ENCODE measurements at places on chromosomes 1 and 21.

GRCh38 chr1:241131636-241132194, 225.3 kb downstream of the RGS7 start:
- DNase-seq = no peak

GRCh38 chr21:45130324-45130774, 56.0 kb downstream of the ADARB1 start:
- no peak for DNase-seq

DNA sequence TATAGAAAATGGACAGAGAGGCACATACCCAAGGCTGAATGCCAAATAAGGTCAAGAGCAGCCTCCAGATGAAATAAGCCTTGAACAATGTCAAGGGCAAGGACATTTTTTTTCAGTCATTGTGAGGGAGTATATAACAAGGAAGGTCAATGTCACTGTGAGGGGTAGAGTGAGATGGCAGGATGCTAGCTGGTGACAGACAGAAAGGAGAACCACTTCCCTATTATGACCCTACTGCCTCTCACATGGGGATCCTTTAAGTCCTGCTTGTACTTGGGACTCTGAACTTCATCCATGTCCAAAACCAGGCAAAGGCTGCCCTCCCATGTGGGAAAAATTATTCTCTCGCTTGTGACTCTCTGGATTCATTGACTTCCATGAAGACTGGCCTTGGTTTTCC, 119.5 kb upstream of the COA6 start:
- DNase-seq = no peak

DNA sequence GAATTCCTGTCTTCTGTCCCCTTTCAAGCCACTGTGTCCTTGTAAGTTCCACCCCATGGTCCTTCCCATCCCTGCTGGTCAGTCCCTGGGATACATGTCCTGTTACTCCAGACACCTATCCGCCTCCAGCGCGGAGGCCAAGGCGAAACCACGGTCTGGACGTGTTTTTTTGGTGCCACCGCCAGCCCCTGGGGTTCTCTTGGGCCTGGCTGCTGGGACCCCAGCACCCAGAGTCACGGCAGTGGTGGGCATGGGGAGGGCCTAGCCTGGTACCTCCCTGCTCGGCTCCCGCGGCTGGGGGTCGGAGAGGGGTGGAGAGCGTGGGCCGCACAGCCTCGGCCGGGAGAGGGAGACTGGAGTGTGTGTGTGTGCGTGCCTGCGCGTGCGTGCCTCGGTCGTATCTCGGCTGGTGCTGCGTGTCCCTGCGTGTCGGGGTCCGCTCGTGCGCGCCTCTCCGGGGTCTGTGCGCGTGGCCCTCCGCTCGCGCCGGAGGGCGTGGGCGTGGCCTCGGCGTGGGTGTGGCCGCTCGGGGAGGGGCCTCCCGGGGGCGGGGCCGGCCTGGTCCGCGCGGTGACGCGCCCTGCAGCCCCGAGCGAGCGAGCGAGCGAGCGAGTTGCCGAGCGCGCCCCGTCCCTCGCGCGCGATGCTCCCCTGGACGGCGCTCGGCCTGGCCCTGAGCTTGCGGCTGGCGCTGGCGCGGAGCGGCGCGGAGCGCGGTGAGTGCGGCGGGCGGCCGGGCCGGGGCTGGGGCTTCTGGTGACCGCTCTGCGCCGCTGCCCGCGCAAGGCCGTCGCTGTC, at the start of gene VWA1:
Gene VWA1 (plus strand): TSS at position 585 of the 798 bp plus-strand sequence. CDS start 59 bp downstream, at position 644.
- peak; percentile 79 for DNase-seq

GRCh38 chr1:62544570-62544969, 52.8 kb upstream of the ANGPTL3 start:
- DNase-seq = no peak

- DNase-seq = no peak
Observed at GRCh38 chr1:10272274-10272673, 61.9 kb downstream of the KIF1B start.

DNA sequence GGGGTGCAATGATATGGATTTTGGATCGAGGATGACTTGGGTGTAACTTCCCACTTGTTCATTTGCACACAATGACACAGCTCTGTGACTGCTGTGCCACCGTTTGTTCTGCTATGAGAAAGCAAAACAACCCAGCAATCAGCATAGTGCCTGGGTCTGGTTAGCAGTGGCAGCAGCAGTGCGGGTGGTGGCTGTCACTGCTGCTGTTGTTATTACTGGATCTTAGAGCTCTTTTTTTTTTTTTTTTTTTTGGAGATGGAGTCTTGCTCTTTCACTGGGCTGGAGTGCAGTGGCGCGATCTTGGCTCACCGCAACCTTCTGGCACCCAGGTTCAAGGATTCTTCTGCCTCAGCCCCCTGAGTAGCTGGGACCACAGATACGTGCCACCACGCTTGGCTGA, 56.9 kb downstream of the TBCE start:
- peak; percentile 7 for DNase-seq

DNA sequence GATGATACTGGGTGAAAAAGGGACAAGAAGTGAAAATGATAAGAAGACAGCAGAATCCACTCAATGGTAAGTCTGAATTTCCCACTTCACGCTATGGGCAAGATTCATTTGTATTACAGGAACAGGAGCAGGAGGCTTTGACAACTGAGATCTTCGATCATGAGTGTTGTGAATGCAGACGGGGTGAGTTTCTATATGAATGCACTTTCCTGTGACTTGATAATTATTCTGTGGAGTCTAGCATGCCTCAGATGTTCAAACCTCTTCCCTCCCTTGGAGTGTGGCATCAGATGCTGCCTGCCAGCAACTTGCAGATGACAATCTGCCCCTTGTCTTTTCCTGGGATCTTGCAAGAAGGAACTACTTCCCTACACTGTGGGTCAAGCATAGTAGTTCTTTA, 225.4 kb downstream of the HLX start:
- peak; percentile 48 for DNase-seq
